ENCODE measurements at places on chromosomes 7 and 10.

DNA sequence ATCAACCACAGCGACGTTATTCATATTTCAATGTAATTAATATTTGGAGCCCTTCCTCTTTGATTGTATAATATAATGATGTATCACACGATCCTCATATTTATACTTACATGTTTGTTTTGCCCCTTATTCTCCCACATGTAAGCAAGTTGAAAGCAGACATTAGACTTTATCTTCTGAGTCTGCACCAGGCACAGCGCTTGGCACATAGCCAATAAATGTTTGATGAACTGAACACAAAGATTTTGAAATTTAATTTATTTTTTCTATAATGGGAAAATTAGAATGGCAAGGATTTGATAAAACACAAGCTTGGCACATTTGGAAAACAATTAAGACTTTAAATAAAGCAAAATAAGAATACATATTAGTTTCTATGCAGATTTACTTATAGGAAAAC lies 31.6 kb downstream of the ZFAND4 start:
- DNase-seq, result no peak

GRCh38 chr10:34348917-34349485 lies 466.1 kb downstream of the PARD3 start:
- DNase-seq, result no peak

- DNase-seq, result no peak
Measured at GRCh38 chr7:2950578-2950977, 93.1 kb downstream of the CARD11 start.

DNA sequence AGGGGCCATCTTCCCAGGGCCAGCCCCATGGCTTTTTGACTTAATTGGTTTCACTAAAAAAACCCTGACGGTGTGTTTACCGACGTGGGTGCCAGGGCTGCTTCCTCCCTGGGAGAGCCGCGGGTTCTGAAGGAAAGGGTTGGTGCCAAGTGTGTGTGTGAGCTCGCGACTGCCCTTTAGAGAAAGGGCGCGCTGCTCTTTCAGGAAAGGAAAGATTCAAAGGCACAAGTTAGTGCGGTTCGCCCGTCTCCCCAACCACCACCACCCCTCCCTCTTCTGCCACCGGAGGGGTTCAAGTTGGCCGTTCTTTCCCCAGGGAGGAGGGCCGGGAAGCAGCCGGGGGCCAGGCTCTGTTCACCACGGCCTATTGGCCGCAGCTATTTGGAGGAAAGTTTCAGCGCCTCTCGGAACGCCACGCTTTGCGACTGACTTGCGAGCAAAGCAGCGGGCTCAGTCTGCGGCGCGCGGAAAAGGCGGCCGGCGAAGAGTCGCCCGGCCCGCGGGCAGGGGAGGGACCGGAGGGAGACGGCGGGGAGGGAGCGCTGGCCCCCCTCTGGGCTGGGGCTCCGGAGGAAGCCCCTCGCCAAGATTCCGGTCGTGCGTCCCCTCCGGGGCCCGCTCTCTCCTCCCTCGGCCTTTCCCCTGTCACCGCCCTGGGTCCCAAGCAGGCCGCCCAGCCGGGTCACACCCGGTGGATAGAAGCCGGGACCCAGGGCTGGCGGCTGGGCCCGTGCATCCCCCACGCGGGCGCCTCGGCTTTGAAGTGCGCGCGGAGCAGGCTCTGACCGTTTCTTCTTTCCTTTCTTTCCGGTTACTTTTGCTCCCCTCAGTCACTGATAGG lies 165.9 kb upstream of the PPP1R3A start:
- DNase-seq, result no peak

- peak; percentile 64 for DNase-seq
Measured at GRCh38 chr10:7819121-7819460, 786 bp downstream of the TAF3 start.

DNA sequence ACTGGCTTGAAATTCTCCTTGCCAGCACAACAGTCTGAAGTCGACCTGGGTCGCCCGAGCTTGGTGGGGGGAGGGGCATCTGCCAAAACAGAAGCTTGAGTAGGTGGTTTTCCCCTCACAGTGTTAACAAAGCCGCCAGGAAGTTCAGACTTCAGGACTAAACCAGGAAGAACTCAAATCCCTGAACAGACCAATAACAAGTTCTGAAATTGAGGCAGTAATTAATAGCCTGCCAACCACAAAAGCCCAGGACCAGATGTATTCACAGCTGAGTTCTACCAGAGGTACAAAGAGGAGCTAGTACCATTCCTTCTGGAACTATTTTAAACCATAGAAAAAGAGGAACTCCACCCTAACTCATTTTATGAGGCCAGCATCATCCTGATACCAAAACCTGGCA lies 45.3 kb downstream of the LRRC72 start:
- DNase-seq, result no peak

DNA sequence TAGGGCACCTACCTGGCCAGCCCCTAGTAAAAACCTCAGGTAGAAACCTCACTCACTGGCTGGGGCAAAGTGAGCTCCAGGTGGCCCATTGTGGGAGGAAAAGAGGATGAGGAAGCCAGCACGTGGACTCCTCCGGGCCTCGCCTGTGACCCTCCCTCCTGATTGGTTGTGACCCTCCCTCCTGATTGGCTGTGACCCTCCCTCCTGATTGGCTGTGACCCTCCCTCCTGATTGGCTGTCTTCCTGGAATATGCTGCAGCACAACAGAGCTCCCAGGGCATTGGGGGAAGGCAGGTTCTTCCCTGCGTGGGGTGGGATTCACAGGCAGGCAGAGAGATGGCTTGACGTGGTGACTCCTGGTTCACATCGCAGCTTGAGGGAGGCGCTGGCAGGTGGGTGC lies 343.0 kb downstream of the GLRX3 start:
- DNase-seq, result no peak

DNA sequence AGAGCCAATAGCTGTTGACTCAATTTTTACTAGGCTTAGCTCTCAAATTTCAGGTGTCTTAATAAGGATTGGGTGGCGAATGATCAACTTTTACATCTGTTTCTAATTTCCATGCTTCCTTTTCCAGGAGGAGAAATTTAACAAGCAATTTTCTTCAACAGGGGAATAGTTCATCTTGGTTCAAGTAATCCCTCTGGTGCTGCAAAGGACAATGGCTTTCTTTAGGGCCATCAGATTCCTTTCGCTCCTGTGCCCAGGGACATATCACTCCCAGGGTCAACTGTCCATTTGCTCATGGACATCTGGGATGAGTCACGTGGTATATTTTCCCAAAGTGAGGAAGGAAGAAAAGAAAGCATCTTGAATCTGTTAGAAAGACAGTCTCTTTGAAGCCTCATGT lies 313.3 kb downstream of the FRMD4A start:
- DNase-seq, result no peak

GRCh38 chr7:137025469-137026175 lies 157.2 kb downstream of the CHRM2 start:
- no peak for DNase-seq

- no peak for DNase-seq
Measured at GRCh38 chr7:100010901-100011300, 4.5 kb upstream of the ZKSCAN1 start.

DNA sequence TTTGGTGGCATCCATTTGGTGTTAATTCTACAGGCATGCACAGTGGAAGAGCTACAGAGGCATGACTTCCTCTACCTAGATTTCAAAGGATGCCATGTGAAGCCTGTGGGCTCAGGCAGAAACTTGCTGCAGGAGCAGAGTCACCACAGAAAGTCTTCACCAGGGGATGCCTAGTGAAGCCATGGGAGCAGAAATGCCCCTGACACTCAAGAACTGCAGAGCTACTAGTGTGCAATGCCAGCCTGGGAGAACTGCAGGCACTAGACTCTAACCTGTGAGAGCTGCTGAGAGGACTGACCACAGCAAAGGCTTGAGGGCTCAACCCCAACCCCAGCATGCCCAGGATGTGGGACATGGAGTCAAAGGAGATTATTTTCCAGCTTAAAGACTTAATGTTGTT lies 3.9 kb downstream of the OR9A2 start:
- DNase-seq, result no peak

GRCh38 chr10:35387768-35388167 lies 51.5 kb downstream of the CCNY start:
- peak; percentile 28 for DNase-seq

DNA sequence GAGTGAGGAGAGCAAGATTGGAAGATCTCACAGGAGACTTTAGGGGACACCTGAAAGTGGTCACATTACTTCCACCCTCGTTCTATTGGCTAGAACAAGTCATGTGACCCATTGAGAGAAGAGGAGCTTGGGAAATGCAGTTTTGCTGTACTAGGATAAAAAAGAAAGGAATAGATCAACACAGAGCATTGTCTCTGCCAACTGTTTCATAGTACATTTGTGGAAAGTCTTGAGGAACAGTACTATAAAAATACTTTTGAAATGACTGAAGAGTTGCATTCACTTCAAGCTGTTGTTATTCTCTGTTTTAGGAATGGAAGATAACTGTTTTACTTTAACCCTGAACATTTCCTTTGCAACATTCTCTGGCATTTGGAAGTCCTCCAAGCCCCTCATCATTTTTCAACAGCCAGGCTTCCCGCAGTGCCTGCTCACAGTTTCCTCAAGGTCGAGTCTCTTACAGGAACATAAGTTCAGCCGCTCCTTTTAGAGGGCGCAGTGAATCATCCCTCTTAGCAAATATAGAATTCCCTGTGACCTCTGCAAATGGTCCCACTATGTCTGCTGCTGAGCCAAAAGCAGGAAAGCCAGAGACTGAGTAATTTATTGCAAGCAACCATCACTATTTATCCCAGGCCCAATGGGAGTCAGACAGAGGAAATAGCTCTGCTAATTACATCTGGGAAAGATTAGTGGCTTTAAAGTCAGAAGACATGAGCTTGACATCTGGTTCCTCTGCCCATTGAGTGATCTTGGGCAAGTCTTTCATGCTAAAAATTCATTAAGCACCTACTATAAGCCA lies 40.7 kb downstream of the MRPL32 start:
- peak; percentile 61 for DNase-seq

- DNase-seq, result no peak
Measured at GRCh38 chr10:109924967-109925620, 1.8 kb upstream of the XPNPEP1 start.

DNA sequence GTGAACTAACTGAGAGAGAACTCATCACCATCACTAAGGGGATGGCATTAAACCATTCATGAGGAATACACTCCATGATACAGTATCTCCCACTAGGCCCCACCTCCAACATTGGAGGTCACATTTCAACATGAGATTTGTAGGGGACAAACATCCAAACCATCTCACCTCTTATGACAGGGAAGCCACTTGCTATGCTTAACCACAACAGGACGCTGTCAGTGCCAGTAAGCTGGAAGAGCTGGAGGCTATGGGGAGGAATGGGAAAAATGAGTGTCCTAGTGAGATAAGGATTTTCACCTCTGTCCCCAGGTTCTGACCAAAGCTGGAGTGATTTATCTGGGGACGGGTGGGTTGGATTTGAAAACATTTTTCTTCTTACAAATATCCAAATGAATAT lies 17.6 kb downstream of the PLCE1 start:
- no peak for DNase-seq

GRCh38 chr7:133207687-133208086 lies 45.2 kb upstream of the EXOC4 start:
- peak; percentile 34 for DNase-seq

GRCh38 chr7:123241809-123242208 lies 42.0 kb upstream of the SLC13A1 start:
- DNase-seq, result no peak

Measured in ELR (cell line).